Lung (tissue), 17 donors: ENCODE measurements at places on chromosomes 4 and X. TPM values are rescaled to one million over a fixed set of nuclear protein-coding genes. Genes with fewer than 3 reads are reported as not detected.

BMPR1B gene
- 7.3 TPM for total RNA-seq

GRCh38 chr4:113957956-113958355, 21.5 kb downstream of the ARSJ start:
- DNase-seq = peak; percentile 74
- peaks cover 14% of the 10 kb centered on the region for H3K4me1 ChIP-seq
- no peaks in the 10 kb centered on the region for H3K36me3 ChIP-seq

- H3K27me3 ChIP-seq = no peaks in the 10 kb centered on the region
- H3K4me1 ChIP-seq = no peaks in the 10 kb centered on the region
These were observed 207.7 kb upstream of the HDX start for GRCh38 chrX:84709987-84710386.

GRCh38 chrX:12711435-12712040, 79.7 kb upstream of the PRPS2 start:
- no peak overlapping the region for H3K27ac ChIP-seq
- H3K4me1 ChIP-seq = no peaks in the 10 kb centered on the region

DNA sequence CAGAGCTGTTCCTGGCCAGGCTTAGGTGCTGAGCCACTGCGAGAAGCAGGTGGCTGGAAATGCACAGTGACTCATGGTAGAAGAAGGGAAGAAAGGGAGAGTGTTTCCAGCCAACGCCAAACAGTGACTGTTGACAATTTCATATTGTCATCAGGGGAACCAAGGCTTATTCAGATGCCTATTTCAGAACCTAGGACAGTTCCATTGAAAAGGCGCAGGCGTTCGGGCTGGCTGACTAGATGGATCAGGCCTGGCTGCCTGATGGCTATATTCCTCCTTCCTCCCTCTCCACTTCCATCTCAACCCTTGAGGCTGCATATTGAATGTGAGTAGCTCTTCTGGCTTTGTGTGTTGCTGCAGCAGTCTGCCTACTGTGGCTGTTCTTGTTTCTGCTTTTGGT, 73.0 kb upstream of the FRMPD4 start:
- no peak overlapping the region for H3K27ac ChIP-seq
- H3K36me3 ChIP-seq = no peaks in the 10 kb centered on the region
- H3K4me3 ChIP-seq = no peak overlapping the region
- H3K27me3 ChIP-seq = peaks cover 14% of the 10 kb centered on the region
- H3K4me1 ChIP-seq = no peaks in the 10 kb centered on the region
- DNase-seq = peak; percentile 66

GRCh38 chrX:18895189-18895951, 88.5 kb downstream of the PHKA2 start:
- DNase-seq = no peak
- no peaks in the 10 kb centered on the region for H3K27me3 ChIP-seq
- H3K36me3 ChIP-seq = no peaks in the 10 kb centered on the region
- peaks cover 6% of the 10 kb centered on the region for H3K4me1 ChIP-seq

- no peaks in the 10 kb centered on the region for H3K27me3 ChIP-seq
- no peak overlapping the region for H3K4me3 ChIP-seq
- DNase-seq = peak; percentile 66
- no peaks in the 10 kb centered on the region for H3K36me3 ChIP-seq
These were observed 478.0 kb downstream of the KCNIP4 start for GRCh38 chr4:21470535-21470934.
